ENCODE measurements at places on chromosomes 5 and 9. TPM values are rescaled to one million over a fixed set of nuclear protein-coding genes. Genes with fewer than 3 reads are reported as not detected.

IL7R gene
- total RNA-seq = 0.34 TPM

C5orf58 gene
- 0.49 TPM for total RNA-seq

ZNF454 gene
- 2.9 TPM for total RNA-seq

SLC46A2 gene
- total RNA-seq = not detected

RXFP3 gene
- not detected for total RNA-seq

MRNIP gene
- total RNA-seq = 18.2 TPM

FBP1 gene
- total RNA-seq = 2.4 TPM

TMEM167A gene
- 55.0 TPM for total RNA-seq

OBP2B gene
- total RNA-seq = not detected

NUTM2F gene
- total RNA-seq = not detected

PCDHA8 gene
- total RNA-seq = not detected

IFNA2 gene
- not detected for total RNA-seq

NME5 gene
- 6.6 TPM for total RNA-seq

PAX5 gene
- total RNA-seq = not detected

SLC22A4 gene
- 6.5 TPM for total RNA-seq

SPINK13 gene
- not detected for total RNA-seq

ADAMTS12 gene
- total RNA-seq = 1.1 TPM

SLC45A2 gene
- not detected for total RNA-seq

CLINT1 gene
- total RNA-seq = 58.6 TPM

ZNF354C gene
- total RNA-seq = 5.9 TPM

PLPP7 gene
- 126 TPM for total RNA-seq

EIF4E1B gene
- not detected for total RNA-seq

CA9 gene
- total RNA-seq = 1.2 TPM

GPX3 gene
- 1,476 TPM for total RNA-seq

LHX2 gene
- not detected for total RNA-seq

NR3C1 gene
- total RNA-seq = 49.9 TPM

PCDHGA3 gene
- 5.2 TPM for total RNA-seq

FAM169A gene
- 6.8 TPM for total RNA-seq

SMIM33 gene
- total RNA-seq = not detected

DBH gene
- 0.14 TPM for total RNA-seq

SPATA24 gene
- total RNA-seq = 14.9 TPM

FBP2 gene
- total RNA-seq = not detected

SCGB3A2 gene
- not detected for total RNA-seq

TSSK1B gene
- 0.09 TPM for total RNA-seq

RHOBTB3 gene
- 102 TPM for total RNA-seq

ARID3C gene
- total RNA-seq = not detected

LCN9 gene
- total RNA-seq = not detected

AGXT2 gene
- total RNA-seq = not detected

EQTN gene
- total RNA-seq = not detected

INSL4 gene
- total RNA-seq = not detected

POMT1 gene
- 20.2 TPM for total RNA-seq

FAM219A gene
- total RNA-seq = 23.8 TPM

WDR31 gene
- total RNA-seq = 7.4 TPM

PCDHB7 gene
- 1.6 TPM for total RNA-seq

TSLP gene
- total RNA-seq = 2.7 TPM

FGF1 gene
- total RNA-seq = 31.3 TPM

SLC6A3 gene
- total RNA-seq = not detected

CARTPT gene
- 0.34 TPM for total RNA-seq

LCN2 gene
- not detected for total RNA-seq

CDH18 gene
- not detected for total RNA-seq

GCNT4 gene
- total RNA-seq = 0.32 TPM

CCNJL gene
- 6.6 TPM for total RNA-seq

IL4 gene
- not detected for total RNA-seq

CNTRL gene
- total RNA-seq = 5.4 TPM

STPG3 gene
- 0.32 TPM for total RNA-seq

ZNF618 gene
- total RNA-seq = 2.6 TPM

PPP1R26 gene
- total RNA-seq = 18.7 TPM

PCDHGB3 gene
- 5.5 TPM for total RNA-seq

MELK gene
- 1.1 TPM for total RNA-seq
